SK-N-SH (cell line): ENCODE measurements at places on chromosomes 3 and 15.

- no peak for DNase-seq
Observed at GRCh38 chr15:36769098-36769497, 189.7 kb downstream of the CDIN1 start.

DNA sequence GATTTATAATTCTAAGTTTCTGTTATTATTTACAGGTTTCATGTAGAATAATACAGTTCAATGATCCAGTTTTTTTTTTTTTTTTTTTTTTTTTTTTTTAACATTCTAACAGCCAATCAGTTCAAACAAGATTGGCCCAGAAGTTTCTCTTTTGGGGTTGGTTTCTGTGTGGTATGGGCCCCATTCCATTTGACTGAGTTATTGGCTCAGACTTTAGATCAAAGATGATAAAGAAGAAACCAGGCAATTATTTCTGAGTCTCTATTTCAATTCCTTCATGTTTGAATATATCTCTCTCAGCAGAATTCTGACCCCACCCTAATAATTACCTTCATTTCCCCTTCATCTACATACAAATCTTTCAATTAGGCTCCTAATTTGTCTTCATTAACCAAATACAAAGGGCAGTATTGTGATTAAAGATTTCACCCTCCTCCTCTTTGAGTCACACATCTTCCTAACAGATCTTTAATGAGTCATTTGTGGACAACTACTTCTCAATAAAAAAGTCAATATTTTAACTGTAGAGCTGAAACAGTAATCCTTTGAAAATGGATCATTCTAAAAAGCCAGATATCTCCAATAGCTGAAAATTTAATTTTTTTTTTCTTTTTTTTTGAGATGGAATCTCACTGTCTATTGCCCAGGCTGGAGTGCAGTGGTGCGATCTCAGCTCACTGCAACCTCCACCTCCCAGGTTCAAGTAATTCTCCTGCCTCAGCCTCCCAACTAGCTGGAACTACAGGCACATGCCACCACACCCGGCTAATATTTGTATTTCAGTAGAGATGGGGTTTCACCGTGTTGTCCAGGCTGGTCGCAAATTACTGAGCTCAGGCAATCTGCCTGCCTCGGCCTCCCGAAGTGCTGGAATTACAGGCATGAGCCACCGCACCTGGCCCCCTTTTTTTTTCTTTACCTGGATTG, 878.8 kb downstream of the NAALADL2 start:
- DNase-seq: no peak

GRCh38 chr3:152760024-152760563, 74.8 kb upstream of the P2RY1 start:
- no peak for DNase-seq

GRCh38 chr3:57726397-57726796, 29.7 kb upstream of the SLMAP start:
- no peak for DNase-seq

DNA sequence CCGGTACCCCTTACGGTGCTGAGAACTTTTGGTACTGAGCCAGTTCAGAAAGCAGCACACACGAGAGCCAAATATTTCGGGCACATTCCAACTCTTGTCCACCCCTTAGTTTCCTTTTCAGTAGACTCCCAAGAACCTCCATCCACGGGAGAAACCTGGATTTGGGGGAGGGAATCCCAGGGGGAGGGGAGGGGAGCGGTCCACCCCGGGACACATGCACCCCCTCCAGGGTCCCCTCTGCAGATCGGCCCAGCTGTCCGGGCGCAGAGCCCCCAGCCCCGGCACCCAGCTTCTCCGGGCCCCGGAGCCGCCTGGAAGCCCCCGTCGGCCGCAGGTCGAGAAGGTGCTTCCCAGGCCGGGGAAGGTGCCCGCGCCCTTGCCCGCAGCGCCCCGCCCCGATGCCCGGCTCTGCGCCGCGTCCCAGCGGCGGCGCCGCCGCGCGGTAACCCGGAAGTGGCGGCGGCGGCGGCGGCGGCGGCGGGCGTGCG, 455 bp upstream of the ABHD17C start:
- DNase-seq: no peak

GRCh38 chr3:172991424-172991996, 149.5 kb downstream of the SPATA16 start:
- DNase-seq: no peak

DNA sequence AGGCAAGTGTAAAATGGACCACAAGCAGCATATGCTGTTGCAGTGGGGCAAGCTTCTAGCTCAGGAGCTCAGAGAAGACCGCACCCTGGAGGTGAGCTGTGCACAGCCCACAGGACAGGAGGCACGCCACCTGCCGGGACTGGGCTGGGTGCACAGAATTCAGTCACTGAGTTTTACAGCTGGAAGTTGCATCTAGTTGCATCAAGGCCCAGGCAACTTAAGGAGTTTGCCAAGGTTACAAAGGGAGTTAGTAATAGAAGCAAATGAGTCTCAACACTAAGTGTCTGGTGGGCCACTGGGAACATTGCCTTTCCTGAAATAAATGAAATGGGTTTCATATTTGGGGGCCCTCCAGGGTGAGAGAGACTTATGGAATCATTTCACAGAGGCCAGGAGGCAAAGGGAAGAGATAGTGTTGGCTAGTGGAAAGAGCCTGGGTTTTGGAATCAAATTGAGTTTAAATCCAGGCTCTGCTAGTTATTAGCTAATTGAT, 36.0 kb upstream of the TIMP4 start:
- DNase-seq: no peak

- DNase-seq: no peak
Observed at GRCh38 chr15:78193731-78194567, 40.4 kb downstream of the ACSBG1 start.

- DNase-seq: no peak
Observed at GRCh38 chr3:124363476-124363875, 366.8 kb upstream of the UMPS start.

DNA sequence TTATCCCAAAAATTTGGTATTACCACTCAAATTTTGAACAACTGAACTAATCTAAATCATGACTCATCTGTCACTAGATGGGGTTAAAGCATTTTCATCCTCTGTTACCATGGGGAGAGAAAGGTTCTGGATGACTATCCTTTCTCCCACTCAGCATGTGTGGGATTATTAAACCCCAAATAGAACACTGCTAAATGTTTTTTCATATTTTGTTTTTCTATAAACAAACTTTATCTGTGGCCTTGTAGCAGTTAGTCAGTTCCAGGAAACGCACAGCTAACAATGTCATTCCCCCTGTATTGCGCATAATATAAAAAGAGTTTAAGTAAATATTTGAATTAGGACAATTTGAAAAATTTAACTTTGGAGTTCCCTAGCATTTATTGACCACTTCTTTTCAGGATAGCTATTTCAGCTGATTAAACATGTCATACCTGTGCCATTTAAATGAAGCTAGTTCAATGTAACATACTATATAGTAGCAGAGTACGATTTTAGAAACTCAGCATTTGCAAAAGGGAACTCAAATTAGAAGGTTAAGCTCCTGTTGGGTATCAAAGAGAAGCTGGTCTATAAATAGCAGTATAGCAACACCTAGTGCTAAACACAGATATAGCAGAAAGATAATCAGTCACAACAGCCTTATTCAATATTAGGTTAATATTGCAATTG, 9.2 kb upstream of the TMEM212 start:
- DNase-seq: no peak

- no peak for DNase-seq
Observed at GRCh38 chr3:126036056-126036549, 47.8 kb downstream of the SLC41A3 start.

DNA sequence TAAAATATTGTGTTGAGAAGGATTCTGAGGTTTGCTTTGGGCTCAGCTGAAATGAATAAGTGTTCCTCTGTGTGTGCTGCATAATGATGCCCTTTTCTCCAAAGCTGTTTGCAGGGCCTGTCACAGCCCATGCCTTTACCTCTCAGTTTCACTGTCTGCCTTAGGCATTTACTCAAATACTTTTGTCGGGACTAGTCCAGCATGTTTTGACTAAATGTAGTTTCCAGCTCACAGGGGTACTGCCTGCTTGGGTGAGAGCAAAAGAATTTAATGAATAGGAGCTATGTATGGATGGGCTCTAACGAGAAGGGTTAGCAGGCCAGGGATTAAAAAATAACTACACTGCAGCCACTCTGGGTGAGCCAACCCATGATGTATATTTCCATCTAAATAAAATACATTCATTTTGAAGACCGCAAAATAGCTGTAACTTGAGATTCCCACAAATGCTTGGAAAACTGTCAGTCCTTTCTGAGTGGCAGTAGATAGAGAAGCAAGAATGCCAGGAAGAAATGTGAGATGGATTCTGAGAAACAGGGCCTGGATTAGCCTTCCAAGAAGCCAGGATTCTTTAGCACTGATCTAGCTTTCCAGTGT, 549.2 kb upstream of the TBL1XR1 start:
- DNase-seq: no peak

- no peak for DNase-seq
Observed at GRCh38 chr15:85474700-85475316, 94.4 kb downstream of the AKAP13 start.

- DNase-seq: no peak
Observed at GRCh38 chr3:194481525-194482195, 5.1 kb downstream of the ATP13A3 start.

DNA sequence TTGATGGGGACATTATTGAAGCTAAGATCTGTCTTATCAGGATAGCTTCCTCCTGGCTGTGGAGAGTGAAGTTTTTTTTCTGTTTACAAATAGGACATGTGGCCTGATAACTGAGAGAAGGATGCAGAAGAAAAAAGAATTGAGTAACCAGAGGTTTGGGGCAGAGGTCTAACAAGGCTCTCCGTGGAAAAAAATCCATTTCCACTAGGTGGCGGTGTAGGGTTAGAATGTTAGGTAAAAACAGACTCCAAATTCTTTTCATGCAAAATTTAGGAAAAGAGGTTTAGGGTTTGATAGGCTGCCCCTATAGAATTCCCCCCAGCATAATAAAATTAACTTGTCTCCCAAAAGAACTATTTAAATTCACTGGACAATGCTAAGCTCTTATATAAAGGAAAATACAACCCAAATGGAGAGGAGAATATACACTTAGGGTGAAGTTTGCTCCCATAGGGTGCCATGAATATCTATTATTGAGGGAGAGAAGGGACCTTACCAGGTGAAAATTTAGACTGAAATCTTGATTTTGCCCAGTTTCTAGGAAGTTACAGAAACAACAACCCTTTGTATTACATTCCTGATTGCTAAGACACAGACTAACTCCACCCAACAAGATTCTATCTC, 1560.4 kb downstream of the OTOL1 start:
- DNase-seq: peak; percentile 47

- no peak for DNase-seq
Observed at GRCh38 chr3:178964551-178964950, 107.1 kb downstream of the ZMAT3 start.

GRCh38 chr3:40078590-40078989, 230.9 kb upstream of the EIF1B start:
- no peak for DNase-seq

- DNase-seq: no peak
Observed at GRCh38 chr15:65812467-65812866, 20.4 kb upstream of the DENND4A start.

- DNase-seq: no peak
Observed at GRCh38 chr15:80803580-80804525, 24.7 kb downstream of the CEMIP start.

DNA sequence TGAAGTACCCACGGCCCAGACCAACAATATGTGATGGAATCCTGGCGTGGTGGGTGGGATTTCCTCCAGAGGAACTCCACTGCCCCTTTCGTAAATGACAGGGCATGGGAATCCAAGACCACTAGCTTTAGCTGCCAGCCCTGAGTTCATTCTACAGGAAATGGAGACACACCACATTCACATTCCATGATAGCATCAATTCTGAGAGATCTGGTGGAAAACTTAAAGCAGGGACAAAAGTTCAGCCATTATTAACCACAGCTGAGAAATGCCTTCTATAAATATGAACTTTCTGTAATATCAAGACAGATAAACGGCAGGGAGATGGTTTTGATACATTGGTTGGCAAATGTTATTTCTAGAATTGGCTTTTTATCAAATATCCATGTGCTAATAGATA, 98.2 kb downstream of the FBN1 start:
- DNase-seq: no peak
